Immature natural killer cell (primary cell): ENCODE measurements at places on chromosomes 4 and X. TPM values are rescaled to one million over a fixed set of nuclear protein-coding genes. Genes with fewer than 3 reads are reported as not detected.

DNA sequence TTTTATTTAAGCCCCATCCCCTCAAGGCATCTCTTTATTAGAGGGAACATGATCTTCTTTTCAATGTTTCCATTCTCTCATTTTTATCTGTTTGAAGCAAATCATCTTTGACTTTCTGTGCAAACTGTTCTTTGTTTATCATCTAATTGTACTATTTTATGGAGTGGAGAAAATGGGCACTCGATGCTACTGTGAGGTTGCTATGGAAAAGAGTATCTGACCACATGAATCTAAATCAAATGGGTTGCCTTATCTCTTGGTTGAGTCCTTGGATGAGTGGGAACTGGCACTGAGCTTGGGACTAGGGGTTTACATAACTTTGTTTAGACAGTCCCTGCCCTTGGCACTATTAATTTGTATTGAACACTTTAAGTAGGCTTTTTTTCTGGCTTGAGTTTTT is 9.1 kb downstream of the OCRL start:
- DNase-seq: no peak

ARHGEF38 gene
- not detected for polyA plus RNA-seq

SHROOM4 gene
- not detected for polyA plus RNA-seq

POU4F2 gene
- polyA plus RNA-seq: not detected

- DNase-seq: no peak
Measured at GRCh38 chrX:265502-265901, 15.7 kb upstream of the PLCXD1 start.

CYSLTR1 gene
- 26.2 TPM for polyA plus RNA-seq

GRCh38 chr4:189832528-189832927 is 108.1 kb upstream of the FRG1 start:
- no peak for DNase-seq

PAGE5 gene
- not detected for polyA plus RNA-seq

DNA sequence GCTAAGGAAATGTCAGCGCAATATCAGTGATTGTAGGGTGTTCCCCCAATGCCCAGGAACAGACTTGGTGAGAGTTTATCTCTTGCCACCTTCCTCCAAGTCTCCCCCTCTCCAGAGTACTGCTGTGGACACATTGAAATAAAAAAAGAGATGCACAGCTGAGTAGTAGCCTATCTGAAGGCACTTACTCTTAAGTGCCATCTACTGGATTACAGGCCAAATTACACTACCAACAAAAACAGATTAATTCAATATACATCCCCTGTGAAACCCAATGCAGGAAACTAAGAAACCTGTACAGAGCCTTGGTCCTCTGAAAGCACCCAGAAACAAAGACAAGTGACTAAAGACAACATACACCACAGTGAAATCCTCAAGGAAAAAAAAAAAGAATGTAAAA is 460.3 kb downstream of the ZIC3 start:
- no peak for DNase-seq

DNA sequence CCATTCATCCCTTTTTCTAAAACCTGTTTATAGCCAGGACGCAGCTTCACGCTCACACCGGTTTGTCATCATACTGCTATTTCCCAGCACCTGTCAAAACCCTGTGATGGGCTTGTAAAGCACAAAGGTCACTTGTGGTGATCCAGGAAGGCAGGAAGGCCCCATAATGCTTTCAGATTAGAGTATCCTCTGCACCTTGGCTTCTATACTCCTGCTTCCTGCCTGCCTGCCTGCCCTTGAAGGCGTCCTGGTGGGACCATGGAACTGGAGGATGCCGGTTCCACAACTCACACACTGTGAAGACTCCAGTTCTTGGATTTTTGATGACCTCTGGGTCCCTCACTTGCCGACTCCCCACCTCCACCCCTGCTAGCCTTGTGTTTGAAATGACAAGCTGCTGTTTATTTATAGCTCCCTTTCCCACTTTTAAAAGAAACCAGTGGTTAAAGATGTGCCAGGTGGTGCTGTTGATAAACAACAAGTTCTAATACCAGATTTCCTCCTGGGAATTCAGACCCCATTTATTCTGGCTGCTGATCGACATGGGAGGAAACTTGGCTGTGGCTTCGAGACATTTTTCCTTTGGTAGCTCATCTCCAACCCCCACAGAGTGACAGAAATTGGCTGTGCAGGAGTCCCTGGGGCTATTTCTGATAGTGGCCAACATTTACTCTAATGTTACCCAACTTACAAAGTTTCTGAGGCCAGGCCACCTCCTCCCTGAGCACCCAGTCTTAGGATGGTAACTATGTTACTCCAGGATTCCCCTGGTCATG is 211.5 kb downstream of the KDR start:
- no peak for DNase-seq

EPGN gene
- not detected for polyA plus RNA-seq

DNA sequence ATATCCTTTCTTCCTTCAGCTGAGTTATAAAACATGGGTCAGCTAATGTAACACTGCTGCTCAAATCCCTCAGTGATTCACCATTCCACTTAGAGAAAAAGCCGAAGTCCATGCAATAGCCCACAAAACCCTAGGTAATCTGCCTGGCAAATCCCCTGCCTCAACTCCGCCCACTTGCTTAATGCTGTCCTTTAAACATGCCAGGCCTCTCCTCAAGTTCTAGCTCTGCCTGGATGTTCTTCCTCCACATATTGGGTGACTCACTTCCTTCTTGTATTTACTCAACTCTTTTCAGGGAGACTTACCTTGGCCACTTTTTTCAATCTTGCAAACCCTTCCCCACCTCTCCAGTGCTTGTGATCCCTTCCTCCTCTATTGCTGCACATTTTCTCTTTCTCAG is 89.8 kb downstream of the EMCN start:
- no peak for DNase-seq

DNA sequence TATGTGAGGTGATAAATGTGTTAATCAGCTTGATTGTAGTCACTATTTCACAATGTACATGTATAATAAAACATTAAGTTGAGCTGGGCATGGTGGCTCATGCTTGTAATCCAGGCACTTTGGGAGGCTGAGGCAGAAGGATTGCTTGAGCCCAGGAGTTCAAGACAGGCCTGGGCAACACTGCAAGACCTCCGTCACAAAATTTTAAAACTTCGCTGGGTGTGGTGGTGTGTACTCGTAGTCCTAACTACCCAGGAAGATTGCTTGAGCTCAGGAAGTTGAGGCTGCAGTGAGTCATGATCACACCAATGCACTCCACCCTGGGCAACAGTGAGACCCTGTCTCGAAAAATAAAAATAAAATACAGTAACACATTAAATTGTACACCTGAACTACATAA is 20.1 kb downstream of the LYAR start:
- peak; percentile 82 for DNase-seq

GRCh38 chr4:37793562-37793961 is 32.9 kb upstream of the PGM2 start:
- peak; percentile 13 for DNase-seq

PRRG1 gene
- polyA plus RNA-seq: not detected

GRCh38 chrX:153875391-153876111 is 10.4 kb downstream of the L1CAM start:
- peak; percentile 69 for DNase-seq

ZGRF1 gene
- polyA plus RNA-seq: 3.7 TPM

GRCh38 chr4:158428242-158428641 is 93.4 kb upstream of the RXFP1 start:
- no peak for DNase-seq

OFD1 gene
- 22.6 TPM for polyA plus RNA-seq

GRCh38 chrX:72258174-72258573 is 18.9 kb downstream of the RPS4X start:
- no peak for DNase-seq

PPP2R2C gene
- not detected for polyA plus RNA-seq

GRCh38 chr4:38470735-38471262 is 193.2 kb upstream of the KLF3 start:
- DNase-seq: no peak

CFAP299 gene
- polyA plus RNA-seq: not detected

DNA sequence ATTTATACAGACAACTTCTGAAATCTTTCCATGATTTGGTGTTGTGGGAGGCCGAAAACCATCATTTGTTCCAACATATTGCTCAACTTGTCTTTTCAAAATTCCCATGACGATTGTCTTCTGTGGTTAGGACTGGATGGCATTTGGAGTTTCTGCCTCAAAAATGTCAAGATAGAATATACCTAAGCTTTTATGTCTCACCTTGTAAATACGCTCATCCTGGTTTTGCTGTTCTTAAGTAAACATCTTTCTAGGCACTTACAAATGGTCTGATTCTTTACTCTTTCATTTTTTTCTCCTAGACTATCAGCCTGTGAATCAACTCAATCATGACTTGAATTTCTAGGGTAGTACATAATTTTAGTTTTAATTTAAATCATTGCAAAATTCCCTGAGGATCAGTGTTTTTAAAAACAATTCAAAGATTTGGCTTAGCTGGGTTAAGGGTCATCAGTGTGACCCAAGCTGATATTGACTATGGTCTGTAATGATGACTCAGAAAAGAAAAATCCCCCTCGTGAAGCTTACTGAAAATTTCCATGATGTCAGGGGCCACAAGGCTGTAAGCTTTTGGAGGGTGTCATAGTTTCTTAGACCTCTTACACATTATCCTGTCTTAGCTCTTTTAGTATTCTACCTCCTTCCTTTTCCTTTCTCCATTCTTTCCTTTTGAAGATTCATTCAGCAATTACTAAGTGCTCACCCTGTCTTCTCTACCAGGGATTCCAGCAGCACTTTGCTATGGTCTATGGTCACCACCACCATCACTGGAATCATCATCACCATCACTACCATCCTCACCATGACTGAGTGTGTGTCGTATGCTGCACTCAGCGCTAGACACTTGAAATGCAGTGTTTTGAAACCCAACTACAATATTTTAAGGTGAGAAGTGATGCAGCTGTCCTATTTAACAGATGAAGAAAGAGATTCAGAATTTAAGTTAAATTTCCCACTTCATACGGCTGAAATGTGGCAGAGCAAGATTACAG is 124.4 kb downstream of the CPE start:
- DNase-seq: no peak

STPG2 gene
- not detected for polyA plus RNA-seq

MGAT4D gene
- polyA plus RNA-seq: not detected

ADGRG2 gene
- not detected for polyA plus RNA-seq

DNA sequence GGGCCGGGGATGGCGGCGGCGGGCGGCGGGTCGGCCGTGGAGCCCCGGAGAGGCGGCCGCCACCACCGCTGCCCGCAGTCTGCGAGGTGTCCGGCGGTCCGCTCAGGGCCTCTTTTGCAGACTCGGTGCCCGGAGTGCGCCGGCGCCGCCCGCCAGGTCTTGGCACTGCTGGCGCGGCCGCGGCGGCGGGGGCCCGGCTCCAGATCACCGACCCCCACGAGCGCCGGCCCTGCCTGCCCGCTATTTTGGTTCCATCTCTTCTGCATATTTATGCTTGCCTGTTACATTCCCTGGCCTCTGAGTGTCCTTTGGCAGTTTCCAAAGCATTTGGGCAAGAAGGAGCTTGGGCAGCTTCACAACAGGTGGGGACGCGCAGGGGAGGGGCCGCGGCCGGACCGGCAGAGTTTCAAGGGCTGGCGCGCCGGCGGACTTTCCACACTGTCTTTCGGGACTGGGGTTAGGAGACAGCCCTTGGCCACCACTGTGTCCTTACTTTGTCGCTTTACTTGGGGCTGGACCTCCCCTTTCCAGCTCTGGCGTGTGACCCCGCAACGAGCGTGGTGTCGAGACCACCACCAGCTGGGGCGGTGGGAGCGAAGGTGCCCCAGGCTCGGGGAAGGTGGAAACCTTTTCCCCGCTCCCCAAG is 668 bp upstream of the TAPT1 start:
- no peak for DNase-seq

GRCh38 chr4:182145334-182145905 is 97.8 kb upstream of the TENM3 start:
- DNase-seq: no peak

- no peak for DNase-seq
Measured at GRCh38 chrX:2388669-2389068, 112.1 kb downstream of the DHRSX start.

- no peak for DNase-seq
Measured at GRCh38 chr4:145531223-145531622, 49.6 kb downstream of the SMAD1 start.

SERTM2 gene
- polyA plus RNA-seq: not detected

WDR17 gene
- not detected for polyA plus RNA-seq

RGN gene
- not detected for polyA plus RNA-seq

GRCh38 chr4:76624931-76625715 is 190.1 kb downstream of the SHROOM3 start:
- no peak for DNase-seq

WDR19 gene
- polyA plus RNA-seq: 11.8 TPM

KLKB1 gene
- polyA plus RNA-seq: not detected

DNA sequence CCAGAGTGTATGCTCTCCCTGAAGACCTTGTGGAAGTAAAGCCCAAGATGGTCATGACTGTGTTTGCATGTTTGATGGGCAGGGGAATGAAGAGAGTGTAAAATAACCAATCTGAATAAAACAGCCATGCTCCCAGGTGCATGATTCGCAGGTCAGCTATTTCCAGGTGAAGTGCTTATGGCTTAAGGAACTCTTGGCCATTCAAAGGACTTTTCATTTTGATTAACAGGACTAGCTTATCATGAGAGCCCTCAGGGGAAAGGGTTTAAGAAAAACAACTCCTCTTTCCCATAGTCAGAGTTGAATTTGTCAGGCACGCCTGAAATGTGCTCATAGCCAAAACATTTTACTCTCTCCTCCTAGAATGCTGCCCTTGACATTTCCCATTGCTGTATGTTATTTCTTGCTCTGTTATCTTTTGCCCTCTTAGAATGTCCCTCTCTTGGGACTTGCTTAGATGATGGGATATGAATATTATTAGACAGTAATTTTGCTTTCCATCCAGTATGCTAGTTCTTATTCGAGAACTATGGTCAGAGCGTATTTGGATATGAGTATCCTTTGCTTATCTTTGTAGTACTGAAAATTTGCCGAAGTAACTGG is 88.6 kb downstream of the PLS3 start:
- DNase-seq: no peak

DNA sequence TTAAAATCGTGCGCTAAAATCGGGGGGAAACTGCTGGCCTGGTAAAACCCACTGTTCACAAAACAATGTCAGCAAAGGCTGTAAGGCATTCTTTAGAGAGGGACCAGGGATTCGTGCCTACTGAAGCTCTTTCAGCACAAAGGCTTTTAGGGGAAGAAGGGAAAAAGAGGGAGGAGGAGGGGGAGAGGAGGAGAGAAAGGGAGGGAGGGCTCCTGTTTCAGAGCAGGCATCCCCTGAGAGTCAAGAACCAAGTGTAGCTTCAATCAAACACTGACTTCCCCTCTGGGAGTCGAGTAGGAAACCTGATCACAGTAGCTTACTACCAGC is 9.5 kb downstream of the BCOR start:
- no peak for DNase-seq

DNA sequence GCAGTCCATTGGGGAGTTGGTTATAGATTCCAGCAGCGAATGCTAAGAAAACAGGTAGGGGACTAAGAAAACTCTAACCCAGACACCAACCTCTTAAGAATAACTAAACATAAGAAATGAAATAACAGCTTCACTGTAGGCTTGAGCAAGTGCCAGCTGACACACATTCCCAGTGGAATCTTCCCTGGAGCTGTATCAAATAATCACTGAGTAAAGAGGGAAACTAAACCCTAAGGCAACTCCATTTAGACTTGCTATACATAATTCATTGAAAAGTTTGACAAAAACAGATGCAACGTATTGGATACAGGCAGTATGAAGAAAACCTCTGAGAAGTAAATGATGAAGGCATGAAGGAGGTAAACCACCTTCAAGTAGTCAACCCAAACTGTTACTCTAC is 293.5 kb downstream of the OPHN1 start:
- DNase-seq: no peak

- no peak for DNase-seq
Measured at GRCh38 chr4:115770046-115770543, 656.7 kb upstream of the NDST4 start.
